OCI-M1 (cell line): ENCODE measurements at places on chromosomes 3 and 15.

- DNase-seq, result no peak
Observed at GRCh38 chr15:48761393-48762158, 49.3 kb downstream of the CEP152 start.

GRCh38 chr3:171743327-171744157, 66.7 kb downstream of the PLD1 start:
- no peak for DNase-seq

- no peak for DNase-seq
Observed at GRCh38 chr3:40770061-40770460, 245.3 kb downstream of the ZNF621 start.

- DNase-seq, result no peak
Observed at GRCh38 chr3:119536757-119537156, 22.7 kb downstream of the CD80 start.

GRCh38 chr3:69199942-69200341, 77.5 kb upstream of the LMOD3 start:
- no peak for DNase-seq
